ENCODE measurements at places on chromosomes 4 and X.

DNA sequence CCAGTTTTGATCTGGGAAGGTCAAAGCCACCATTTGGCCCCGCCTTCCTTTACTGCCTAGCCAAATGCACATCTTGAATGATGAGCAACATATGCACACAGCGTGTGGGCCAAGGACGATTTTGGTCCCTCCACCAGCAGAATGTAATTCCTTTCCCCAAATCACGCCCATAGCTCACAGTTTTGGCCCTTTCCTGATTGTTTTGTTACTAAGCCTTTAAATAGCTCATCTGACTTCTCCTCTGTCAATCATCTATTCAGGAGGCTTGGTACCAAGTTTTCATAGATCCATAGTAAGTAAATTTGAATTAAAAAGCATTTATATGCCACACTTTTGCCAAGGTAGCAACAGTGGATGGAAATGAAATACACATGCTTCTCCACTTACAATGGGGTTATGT is 123.3 kb downstream of the NFKB1 start:
- no peak for DNase-seq

- DNase-seq, result no peak
These were observed 331.4 kb downstream of the PCDH7 start for GRCh38 chr4:31051565-31051964.

DNA sequence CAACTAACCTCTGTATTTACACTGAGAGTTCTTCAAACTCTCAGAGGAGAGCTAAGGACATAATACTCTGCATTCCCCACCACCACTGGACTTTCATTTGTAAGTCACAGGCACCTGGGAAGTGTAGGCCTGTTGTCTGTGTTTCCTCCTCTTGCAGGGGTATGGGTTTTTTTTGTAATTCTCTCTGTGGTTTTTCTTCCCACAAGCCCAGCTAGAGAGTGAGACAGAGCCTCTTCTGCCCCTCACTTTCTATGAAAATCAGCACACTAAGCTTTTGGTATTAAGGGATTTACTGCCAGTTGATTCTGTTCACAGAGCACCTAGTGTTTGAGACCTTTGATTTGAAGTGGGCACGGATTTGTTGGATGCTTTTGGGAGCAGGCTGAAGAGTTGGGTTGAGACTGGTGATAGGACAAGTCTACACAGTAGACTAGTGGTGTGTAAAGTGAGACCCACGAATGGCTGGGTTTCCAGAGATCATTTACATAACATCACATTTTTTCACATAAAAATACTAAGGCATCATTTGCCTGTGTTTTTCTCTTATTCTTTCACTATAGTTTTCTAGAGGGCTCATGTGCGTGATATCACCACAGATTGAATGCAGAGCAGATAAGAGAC is 28.9 kb upstream of the WDR17 start:
- no peak for DNase-seq

DNA sequence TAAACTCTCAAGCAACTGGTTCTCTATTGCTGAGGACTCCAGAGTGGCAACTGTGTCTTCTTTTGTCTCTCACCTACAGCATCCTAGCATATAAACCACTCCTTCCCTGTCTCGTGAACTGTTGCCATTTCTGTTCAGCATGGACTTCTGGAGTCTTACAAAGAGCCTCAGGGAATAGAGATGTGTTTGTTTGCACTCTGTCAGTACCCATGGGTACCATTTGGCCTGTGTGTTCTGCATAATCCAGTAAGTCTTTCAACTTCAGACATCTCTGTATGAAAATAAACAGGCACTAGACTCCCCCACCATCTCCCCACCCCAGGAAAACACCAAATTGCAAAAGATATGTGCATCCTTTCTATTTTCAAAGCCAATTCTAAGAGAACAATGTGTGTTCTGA is 1351.6 kb upstream of the PABPC4L start:
- DNase-seq, result no peak

GRCh38 chr4:99927566-99927965 is 18.9 kb downstream of the DNAJB14 start:
- no peak for DNase-seq

DNA sequence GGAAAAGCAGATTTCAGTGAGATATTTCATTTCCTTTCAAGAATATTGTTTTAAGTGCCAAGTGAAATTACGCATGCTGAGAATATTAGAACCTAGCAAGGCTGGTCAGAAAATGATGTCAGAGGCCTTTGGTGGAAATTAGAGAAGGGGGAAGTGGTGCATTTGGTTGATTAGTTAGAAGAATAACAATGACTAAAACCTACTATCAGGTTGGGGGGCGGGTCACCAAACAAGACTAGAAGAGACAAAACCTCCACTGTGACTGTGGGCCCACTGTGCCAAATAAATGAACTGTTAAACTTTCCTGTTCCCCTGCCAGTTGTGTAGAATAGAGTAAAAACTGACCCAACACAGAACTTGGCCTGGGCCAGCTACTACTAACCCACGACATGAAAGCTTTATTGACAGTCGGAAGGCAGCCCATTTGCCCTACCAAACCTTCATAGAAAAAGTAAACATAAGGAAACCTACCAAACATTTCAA is 2.9 kb downstream of the RAPGEF2 start:
- peak; percentile 68 for DNase-seq

DNA sequence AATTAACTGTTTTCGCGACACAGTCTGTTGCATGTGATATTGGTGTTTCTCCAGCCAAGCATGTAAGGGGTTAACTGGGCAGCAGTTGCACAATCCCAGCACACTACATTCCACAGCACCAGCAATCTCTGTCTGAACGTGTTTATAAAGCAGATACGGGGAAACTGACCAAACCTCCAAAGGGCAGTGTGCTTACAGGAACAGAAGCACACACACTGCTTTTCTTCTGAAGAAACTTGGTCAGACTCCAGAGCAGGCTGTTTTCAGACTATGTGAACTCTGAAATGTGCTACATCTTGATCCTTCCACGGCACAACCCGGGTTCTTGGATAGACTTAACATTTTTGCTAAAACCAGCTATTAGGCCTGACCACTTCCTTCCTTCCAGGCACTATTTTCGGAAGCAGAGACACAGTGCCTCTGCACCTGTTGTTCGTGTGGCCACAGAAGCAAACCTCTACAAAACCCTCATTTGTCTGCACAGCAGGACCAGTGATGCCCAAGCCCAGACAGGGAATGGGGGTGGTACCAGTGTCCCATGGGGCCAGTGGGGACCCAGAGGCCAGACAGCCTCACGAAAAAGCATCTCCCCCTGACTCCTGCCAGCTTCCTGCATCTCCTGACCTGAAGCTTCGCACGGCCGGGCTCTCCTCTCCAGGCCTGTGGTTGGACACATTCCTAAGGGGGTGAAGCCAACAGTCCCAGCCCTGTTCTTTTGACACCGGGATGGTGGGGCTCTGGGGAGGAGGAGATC is 90.1 kb downstream of the IRF2 start:
- peak; percentile 13 for DNase-seq

DNA sequence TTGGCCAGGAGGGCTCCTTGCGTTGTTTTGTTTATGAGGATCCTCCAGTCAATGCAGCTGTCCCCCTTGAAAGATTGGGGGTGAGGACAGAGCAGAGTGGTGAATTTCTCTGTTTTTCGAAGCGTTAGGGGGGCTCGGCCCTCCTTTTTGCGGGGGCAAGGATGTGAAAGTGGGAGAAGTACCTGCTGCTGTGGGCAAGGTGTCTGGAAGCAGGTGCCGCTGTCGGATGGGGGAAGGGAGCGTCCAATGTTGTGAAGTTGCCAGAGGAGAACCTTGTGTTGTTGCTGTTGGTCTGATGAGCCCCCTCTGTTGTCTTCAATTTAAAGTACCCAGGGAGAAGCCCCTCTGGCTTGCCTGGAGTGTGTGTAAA is 613 bp downstream of the GLRB start:
- DNase-seq, result no peak

DNA sequence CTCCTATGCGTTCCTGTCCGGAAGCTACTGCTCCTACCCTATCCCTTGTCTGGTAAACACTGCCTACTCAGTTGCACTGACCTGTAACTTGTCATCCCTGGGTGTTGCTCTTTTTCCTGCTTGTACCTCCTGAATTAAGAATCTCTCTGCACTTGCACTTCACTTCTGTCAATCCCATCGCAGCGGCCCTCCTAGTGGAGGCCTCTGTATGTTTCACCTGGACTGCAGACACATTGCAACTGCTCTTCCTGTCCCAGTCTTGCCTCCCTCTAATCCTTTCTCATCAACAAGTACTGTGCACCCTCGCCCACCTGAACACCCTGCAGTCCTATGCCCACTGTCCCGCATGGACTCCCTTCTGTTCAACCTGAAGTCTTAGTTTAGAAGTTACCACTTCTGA is 8.0 kb downstream of the GK start:
- DNase-seq, result no peak

GRCh38 chr4:40952672-40953071 is 202.9 kb downstream of the NSUN7 start:
- no peak for DNase-seq
